ENCODE measurements at places on chromosomes 12 and 14.
A peak's percentile ranks its signal among the peaks of the same experiment; 100 is the strongest.

DNA sequence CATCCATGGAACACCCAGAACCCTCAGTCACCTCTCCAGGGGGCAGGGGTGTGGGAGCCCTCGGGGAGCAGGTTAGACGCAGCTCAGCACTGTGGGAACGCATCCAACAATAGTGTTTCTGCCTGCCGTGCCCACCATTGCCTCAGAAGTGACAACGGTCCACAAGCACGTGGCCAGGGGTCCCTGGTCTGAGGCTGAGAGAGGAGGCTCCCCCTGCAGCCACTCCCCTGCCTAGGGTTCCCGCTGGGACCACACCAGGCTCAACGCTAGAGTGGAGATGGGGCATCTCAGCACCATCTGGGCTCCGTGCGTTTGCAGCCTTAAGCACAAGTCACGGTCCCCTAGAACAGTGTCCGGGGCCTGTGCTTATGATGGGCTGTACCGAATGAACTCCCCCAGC lies 62.7 kb downstream of the TESC start:
- DNase-seq = no peak

- no peak for DNase-seq
Observed at GRCh38 chr12:26845984-26846383, 13.0 kb upstream of the ITPR2 start.

DNA sequence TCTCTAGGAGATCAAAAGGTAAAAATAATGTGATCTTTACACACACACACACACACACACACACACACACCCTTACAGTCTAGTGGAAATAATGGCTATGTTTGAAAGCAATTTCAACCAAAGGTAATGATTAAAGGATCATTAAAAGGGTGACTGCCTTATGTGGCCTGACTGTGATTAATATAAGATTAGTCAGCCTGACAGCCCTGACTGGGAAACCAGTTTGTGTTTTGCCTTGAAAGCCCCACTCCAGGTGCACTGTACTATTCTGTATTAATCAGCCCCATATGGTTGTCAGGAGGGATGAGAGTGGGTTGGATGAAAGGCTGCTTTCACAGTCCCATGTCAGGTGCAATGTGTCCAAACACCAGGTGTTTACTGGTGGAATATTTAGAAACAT lies 10.5 kb downstream of the RASSF9 start:
- no peak for DNase-seq

DNA sequence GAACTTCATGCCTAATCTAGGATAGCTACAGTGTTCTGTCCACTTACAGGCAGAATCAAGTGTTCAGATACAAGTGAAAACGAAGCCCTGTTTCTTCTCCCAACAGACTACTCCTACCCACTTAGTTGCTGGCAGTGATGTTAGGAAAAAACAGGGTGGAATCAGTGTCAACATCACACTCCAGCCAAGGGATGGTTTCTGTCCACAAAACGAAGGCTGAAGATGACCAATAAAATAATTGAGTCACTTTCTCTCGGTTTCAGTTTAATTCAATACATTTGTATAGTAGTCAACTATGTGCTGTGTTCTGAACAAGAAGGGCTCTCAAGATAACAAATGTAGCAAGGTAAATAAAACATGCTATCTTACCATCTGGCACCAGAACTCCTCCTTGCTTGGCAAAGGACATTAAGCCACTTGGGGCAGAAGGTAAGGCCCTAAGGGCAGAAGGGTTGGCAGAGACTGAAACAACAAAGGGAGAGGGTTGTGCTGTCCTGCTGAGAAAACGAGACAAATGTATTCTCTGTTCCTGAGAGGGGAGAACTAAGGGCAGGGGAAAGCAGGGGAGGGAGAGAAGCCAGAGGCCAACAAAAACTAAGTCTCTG lies 393.6 kb downstream of the DPF3 start:
- no peak for DNase-seq

- no peak for DNase-seq
Observed at GRCh38 chr12:63995512-63995911, 151.0 kb downstream of the SRGAP1 start.

DNA sequence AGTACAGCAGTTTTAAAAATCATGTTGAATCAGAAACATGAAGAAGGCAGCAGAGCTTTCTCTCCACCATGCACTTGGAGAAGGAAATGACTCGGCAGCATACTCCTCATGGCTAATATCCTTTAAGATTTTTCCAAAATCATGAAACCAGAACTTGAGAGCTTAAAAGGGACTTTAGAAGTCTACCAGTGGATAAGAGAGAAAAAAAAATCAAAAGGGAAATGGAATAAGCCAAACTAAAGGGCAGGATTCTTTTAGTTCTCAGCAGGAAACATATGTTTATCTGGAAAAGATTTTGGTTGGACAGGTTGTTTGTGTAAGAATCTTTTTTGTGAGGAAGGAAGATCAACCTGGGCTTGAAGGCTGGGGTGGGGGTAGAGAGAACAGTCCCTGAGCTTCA lies 111.8 kb downstream of the PRKCH start:
- no peak for DNase-seq

- peak; percentile 13 for DNase-seq
Observed at GRCh38 chr12:109544955-109545531, 28.3 kb downstream of the MMAB start.

GRCh38 chr12:116217045-116217735 lies 60.3 kb downstream of the MED13L start:
- no peak for DNase-seq

DNA sequence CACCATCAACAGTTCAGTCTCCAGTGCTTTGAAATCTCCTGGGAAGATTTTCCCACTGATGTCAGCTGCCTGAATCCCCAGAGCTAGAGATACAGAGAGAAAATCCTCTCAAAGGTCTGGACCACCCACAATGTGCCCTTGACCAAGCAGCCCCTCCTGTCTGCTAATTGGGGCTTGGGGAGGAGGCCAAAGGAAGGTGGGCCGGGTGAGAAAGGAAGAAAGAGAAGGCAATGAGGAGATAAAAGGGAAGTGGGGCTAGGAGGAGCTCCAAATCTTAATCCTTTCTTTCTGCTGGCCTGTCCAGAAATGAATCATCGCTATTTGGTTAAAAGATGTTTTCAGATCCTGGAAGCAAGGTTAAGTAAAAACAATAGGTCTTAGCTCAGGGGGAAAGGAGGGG lies 322.9 kb downstream of the BCL11B start:
- no peak for DNase-seq

- DNase-seq = no peak
Observed at GRCh38 chr14:59332727-59333126, 132.5 kb downstream of the GPR135 start.

GRCh38 chr14:61456720-61457119 lies 135.3 kb downstream of the PRKCH start:
- DNase-seq = peak; percentile 85

DNA sequence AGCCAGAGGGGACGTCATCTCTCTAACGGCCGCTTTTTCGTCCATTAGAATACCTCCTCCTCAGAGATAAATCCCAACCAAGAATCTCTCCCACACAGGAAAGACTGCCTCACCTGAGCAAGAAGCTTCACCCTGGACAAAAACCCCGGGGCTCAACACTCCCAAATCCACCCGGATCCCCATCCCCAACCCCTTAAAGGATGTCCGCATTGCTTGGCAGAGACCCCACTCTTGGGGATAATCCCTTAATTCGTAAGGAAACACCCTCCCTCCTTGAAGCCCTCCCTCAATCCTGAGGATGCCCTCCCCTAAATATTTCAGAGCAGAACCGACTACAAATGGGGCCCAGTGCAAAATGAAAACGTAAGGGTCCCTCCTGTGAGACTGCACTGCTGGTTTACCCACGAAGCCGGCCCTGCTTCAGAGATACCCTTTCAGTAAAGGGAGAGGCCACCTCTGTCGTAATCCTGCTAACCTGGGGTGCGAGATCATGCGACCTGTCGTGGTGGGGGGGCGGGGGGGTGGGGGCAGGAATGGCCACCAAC lies 655 bp upstream of the DYNLL1 start:
- DNase-seq = no peak

DNA sequence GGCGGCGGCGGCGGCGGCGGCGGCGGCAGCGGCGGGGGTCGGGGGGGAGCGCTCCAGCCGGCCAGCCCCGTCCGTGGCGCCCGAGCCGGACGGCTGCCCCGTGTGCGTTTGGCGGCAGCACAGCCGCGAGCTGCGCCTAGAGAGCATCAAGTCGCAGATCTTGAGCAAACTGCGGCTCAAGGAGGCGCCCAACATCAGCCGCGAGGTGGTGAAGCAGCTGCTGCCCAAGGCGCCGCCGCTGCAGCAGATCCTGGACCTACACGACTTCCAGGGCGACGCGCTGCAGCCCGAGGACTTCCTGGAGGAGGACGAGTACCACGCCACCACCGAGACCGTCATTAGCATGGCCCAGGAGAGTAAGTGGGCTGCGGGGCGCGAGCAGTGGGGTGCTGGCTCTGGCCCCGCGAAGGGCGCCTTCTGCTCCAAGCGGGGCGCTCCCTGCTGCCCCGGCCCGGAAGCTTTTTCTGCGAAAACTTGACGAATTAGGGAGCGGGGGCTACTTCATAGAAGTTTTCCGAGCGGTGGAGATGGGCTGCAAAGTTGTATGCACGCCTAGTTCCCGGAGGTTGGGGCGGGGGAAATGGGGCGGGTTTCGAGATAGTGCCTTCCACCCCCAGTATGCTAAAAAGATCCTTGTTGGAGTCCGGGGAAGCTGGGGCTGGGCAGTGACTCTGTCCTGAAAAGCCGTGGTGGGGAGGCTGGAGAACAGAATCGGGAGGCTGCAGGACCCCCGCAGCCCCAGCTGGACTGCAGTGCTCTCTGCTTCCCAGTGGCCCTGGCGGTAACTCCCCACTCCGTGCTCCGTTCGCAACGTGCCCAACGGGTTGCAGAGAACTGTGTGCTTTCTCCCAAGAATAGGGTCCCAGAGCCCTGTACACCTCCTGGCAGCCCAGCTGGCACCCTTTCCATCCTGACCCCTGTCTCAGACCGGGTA lies 751 bp downstream of the GDF11 start:
- peak; percentile 40 for DNase-seq

DNA sequence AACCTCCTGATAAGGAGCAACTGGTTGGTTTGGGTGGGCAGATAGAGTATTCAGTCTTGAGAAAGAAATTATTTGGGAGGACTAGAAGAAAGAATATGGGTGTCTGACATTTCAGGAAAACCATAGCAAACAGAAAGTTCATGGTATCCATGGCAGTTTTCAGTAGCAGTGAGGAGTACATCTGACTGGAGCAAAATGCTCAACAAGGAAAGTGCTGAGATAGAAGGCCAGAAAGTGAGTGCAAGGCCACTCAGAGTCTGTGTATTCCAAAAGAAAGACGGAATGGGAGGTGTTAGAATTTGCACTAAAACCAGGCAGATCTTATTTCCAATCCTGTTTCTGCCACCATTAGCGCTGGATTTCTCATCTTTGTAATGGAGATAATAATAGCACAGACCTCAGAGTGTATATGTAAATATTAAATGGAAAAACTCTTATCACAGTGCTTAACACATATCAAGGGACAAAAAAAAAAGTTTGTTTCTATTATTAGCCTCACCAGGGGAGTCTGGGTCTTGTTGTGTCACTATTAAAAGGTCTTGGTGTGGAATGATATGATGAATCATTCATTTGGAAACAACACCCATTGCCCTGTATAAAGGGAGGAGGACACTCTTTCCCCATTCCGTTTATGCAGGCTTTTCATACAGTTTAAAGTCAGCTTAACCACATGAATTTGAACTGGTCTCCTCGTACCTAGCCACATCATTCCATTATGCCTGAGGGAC lies 349.8 kb downstream of the IPO8 start:
- DNase-seq = no peak

Measured in CD4-positive, alpha-beta T cell treated with Interleukin-15 for 4 hours (primary cell).